ENCODE measurements at places on chromosomes 7 and 10.

GRCh38 chr7:129950191-129950932, 2.4 kb downstream of the UBE2H start:
- DNase-seq, result no peak

DNA sequence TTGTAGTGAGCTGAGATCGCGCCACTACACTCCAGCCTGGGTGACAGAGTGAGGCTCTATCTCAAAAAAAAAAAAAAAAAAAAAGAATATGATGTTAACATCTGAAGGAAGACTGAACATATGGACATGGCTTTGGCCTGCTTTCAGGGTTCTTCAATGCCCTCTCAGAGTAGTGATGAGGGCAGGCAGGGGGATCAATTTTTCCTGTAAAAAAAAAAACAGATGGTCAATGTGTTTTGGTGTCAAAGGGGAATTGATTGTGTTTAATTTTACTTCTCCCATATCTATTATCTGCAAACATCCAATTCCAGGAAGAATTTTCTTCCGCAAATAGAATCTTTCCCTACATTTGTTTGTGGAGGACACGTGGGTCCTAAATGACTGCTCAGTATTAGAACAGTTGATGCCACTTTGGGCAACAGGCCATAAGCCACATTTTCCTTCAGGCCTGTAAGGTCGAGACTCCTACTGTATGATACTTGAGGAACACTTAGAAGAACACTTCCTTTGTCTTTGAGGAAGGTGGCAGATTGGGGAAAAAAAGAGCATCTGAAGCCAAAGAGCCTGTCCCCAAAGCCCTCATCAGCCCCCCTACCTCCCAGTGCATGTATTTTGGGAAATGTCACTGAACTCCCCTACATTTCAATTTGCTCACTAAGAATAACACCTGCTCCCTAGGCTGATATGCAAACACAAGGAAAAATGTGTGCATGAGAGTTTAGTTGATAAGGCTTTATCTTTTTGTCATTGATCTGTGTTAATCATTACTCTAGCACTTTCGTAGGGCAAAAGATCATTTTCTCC, 28.3 kb downstream of the MGAM2 start:
- no peak for DNase-seq

GRCh38 chr7:77205706-77206105, 6.1 kb upstream of the FGL2 start:
- DNase-seq, result no peak

- DNase-seq, result no peak
Observed at GRCh38 chr10:104032144-104032775, 53.4 kb downstream of the COL17A1 start.

- no peak for DNase-seq
Observed at GRCh38 chr10:1384026-1384425, 327.8 kb downstream of the WDR37 start.

All from stimulated activated CD8-positive, alpha-beta memory T cell treated with anti-CD3 and anti-CD28 coated beads, Interleukin-4, amount 100 ng/mL, for 48 hours (primary cell).